Uterus (tissue), 4 donors: ENCODE measurements at places on chromosomes 6 and 20. TPM values are rescaled to one million over a fixed set of nuclear protein-coding genes. Genes with fewer than 3 reads are reported as not detected.
A peak's percentile ranks its signal among the peaks of the same experiment; 100 is the strongest.

Gene MAS1
- under 0.01 TPM for total RNA-seq

Gene TAAR2
- total RNA-seq, result not detected

Gene CST4
- total RNA-seq, result not detected

Gene RGS17
- not detected for total RNA-seq

Gene MCCD1
- not detected for total RNA-seq

Gene OSTM1
- 53.5 TPM for total RNA-seq

Gene ZNF831
- 0.28 TPM for total RNA-seq

Gene FILIP1
- total RNA-seq, result 15.0 TPM

DNA sequence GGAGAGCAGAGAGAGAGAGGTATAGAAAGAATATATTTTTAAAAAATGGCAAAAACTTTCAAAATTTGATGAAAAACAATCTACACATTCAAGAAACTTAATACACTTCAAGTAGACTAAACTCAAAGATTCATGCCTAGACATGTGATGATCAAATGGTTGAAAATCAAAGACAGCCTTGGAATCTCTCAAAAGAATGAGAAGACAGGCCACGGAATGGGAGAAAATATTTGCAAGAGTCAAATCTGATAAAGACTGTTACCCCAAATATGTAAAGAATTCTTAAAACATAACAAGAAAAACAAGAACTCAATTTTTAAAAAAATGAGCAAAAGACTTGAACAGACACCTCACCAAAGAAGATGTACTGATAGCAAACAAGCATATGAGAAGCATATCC lies 49.7 kb downstream of the THEMIS start:
- H3K4me3 ChIP-seq, result no peak overlapping the region
- no peaks in the 10 kb centered on the region for H3K27me3 ChIP-seq
- no peak for DNase-seq
- no peaks in the 10 kb centered on the region for H3K4me1 ChIP-seq

- no peaks in the 10 kb centered on the region for H3K4me1 ChIP-seq
- H3K4me3 ChIP-seq, result no peak overlapping the region
- no peak for DNase-seq
Observed at GRCh38 chr20:2871111-2871465, 2.2 kb upstream of the PTPRA start.

- H3K27ac ChIP-seq, result no peak overlapping the region
- no peaks in the 10 kb centered on the region for H3K36me3 ChIP-seq
- H3K27me3 ChIP-seq, result no peaks in the 10 kb centered on the region
- H3K4me3 ChIP-seq, result no peak overlapping the region
- no peaks in the 10 kb centered on the region for H3K4me1 ChIP-seq
- DNase-seq, result no peak
Observed at GRCh38 chr6:43035495-43036194, 14.2 kb downstream of the RRP36 start.

DNA sequence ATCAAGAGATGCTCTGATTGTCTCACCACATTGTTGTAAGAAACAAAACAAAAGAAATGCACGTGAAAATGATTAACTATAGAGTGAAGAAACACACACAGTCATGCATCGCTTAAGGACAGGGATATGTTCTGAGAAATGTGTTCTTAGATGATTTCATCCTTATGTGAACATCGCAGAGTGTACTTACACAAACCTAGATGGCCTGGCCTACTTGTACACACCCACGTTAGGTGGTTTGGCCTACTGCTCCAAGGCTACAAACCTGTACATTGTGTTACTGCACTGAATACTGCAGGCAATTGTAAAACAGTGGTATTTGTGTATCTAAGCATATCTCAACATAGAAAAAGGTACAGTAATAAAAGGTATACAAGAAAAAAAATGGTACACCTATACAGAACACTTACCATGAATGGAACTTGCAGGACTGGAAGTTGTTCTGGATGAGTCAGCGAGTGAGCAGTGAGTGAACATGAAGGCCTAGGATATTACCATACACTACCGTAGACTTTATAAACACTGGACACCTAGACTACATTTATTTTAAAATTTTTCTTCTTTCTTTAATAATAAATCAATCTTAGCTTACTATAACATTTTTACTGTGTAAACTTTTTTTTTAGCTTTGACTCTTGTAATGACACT lies 48.6 kb downstream of the FKBP5 start:
- no peak for DNase-seq
- no peaks in the 10 kb centered on the region for H3K4me1 ChIP-seq
- H3K27ac ChIP-seq, result no peak overlapping the region

GRCh38 chr6:4906293-4907276 lies 97.3 kb downstream of the RPP40 start:
- peak overlapping the region; percentile 9 for H3K27ac ChIP-seq
- no peaks in the 10 kb centered on the region for H3K36me3 ChIP-seq
- peaks cover 5% of the 10 kb centered on the region for H3K4me1 ChIP-seq
- no peaks in the 10 kb centered on the region for H3K27me3 ChIP-seq
- no peak overlapping the region for H3K4me3 ChIP-seq

- no peaks in the 10 kb centered on the region for H3K36me3 ChIP-seq
- no peak for DNase-seq
- H3K4me3 ChIP-seq, result no peak overlapping the region
Observed at GRCh38 chr20:43979576-43980105, 65.0 kb downstream of the TOX2 start.

GRCh38 chr6:105257340-105257739 lies 77.5 kb upstream of the POPDC3 start:
- H3K36me3 ChIP-seq, result no peaks in the 10 kb centered on the region
- no peaks in the 10 kb centered on the region for H3K4me1 ChIP-seq
- DNase-seq, result no peak
- no peaks in the 10 kb centered on the region for H3K27me3 ChIP-seq
- H3K27ac ChIP-seq, result no peak overlapping the region

DNA sequence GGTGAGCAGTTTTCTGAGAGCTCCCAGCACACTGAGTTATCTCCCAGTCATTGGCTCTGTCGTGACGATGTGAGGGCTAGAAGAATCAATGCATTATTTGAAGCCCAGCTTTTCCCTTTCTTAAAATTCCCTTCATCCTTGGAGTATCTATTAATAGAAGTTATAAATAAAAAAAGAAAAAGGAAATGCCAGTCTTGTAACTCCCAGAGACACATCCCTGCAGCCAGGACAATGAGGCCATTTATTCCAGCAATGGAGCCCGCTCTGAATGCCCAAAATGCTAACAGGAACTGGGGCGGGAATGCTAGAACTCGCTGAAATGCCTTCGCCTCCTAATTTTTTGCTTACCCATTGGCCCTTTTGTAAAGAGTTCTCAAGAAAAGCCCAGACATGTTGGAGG lies 305.8 kb downstream of the TFAP2C start:
- no peak overlapping the region for H3K27ac ChIP-seq
- no peak for DNase-seq
- peaks cover 8% of the 10 kb centered on the region for H3K27me3 ChIP-seq
- no peaks in the 10 kb centered on the region for H3K36me3 ChIP-seq
- H3K4me1 ChIP-seq, result no peaks in the 10 kb centered on the region

- peaks cover 6% of the 10 kb centered on the region for H3K4me1 ChIP-seq
- peak overlapping the region; percentile 93 for H3K27ac ChIP-seq
- H3K4me3 ChIP-seq, result no peak overlapping the region
- no peaks in the 10 kb centered on the region for H3K27me3 ChIP-seq
- DNase-seq, result no peak
Observed at GRCh38 chr6:31727034-31727716, 1.9 kb downstream of the DDAH2 start.

DNA sequence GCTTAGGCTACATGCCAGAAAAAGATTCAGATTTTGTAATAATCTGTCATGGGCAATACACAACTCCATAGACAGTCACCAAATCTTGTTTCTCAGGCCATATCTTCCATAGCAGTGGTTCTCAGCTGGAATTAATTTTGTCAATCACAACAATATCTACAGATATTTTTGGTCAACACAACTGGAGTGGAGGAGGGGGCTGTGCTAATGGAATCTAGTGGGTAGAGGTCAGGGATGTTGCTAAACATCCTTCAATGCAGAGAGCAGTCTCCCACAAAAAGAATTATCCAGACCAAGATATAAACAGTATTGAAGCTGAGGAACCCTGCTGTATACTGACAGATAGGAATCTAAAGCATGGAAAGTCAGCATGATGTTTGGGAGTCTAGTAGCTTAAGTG lies 174.6 kb downstream of the UBE3D start:
- H3K27me3 ChIP-seq, result no peaks in the 10 kb centered on the region
- no peak for DNase-seq
- H3K4me1 ChIP-seq, result no peaks in the 10 kb centered on the region
- H3K27ac ChIP-seq, result no peak overlapping the region

GRCh38 chr6:109051301-109052017 lies 43.2 kb downstream of the SESN1 start:
- H3K4me3 ChIP-seq, result no peak overlapping the region
- no peaks in the 10 kb centered on the region for H3K27me3 ChIP-seq
- DNase-seq, result no peak
- H3K4me1 ChIP-seq, result no peaks in the 10 kb centered on the region
- no peak overlapping the region for H3K27ac ChIP-seq
- H3K36me3 ChIP-seq, result no peaks in the 10 kb centered on the region

- no peak overlapping the region for H3K27ac ChIP-seq
- peaks cover 3% of the 10 kb centered on the region for H3K4me1 ChIP-seq
- no peak for DNase-seq
Observed at GRCh38 chr6:32050562-32050961, 12.3 kb downstream of the CYP21A2 start.

- H3K27me3 ChIP-seq, result no peaks in the 10 kb centered on the region
- no peaks in the 10 kb centered on the region for H3K36me3 ChIP-seq
- H3K4me3 ChIP-seq, result no peak overlapping the region
- DNase-seq, result no peak
- no peaks in the 10 kb centered on the region for H3K4me1 ChIP-seq
- peak overlapping the region; percentile 53 for H3K27ac ChIP-seq
Observed at GRCh38 chr6:90087106-90087833, 193.0 kb downstream of the GJA10 start.

DNA sequence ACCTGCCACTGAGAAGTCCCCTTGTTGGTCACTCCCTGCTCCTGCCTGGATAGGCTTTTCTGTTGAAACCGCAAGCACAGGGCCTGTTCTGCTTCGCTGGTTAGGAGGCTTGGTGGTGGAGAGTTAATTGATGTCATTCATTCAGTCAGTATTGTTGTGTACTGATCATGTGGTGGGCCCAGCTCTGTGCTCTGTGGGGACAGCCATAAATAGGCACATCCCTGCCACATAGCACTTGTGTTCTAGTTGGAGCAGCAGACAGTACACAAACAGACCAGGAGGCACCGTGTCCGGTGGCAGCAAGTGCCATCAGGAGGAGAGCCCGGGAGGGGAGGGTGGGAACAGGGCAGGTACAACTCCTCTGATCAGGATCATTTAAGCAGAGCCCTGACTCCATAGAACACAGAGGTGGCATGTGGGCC lies 155.2 kb upstream of the INSM1 start:
- no peaks in the 10 kb centered on the region for H3K4me1 ChIP-seq
- H3K36me3 ChIP-seq, result no peaks in the 10 kb centered on the region
- no peaks in the 10 kb centered on the region for H3K27me3 ChIP-seq

DNA sequence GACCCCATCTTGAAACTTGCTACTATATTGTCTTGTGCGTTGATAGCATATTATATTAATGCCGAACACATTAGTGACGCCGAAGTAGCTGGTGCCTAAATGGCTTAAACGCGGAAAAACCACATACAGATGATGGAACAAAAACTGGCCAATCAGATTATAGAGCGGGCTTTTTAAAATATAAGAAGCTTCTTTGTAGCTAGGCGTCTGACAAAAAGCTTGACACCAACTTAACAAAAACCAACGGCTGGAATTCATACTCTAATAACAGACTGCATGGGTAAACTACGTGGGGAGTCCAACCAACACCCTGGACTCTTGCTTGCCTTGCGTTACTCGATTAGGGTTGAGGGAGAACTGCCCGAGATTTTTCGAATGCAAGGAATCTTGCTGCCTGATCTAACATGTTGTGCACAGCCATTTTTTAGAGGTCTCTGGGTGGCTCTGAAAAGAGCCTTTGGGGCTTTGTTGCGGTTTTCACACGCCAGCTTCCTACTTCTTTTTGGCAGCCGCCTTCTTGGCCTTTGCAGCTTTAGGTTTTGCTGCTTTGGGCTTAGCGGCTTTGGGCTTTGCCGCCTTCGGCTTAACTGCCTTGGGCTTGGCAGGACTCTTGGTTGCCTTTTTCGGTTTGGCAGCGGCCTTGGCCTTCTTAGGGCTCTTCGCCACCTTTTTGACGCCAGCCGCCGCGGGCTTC lies 45.7 kb downstream of the OR2B2 start:
- peak overlapping the region; percentile 54 for H3K4me3 ChIP-seq
- DNase-seq, result no peak
- H3K36me3 ChIP-seq, result no peaks in the 10 kb centered on the region
- H3K4me1 ChIP-seq, result peaks cover 20% of the 10 kb centered on the region

DNA sequence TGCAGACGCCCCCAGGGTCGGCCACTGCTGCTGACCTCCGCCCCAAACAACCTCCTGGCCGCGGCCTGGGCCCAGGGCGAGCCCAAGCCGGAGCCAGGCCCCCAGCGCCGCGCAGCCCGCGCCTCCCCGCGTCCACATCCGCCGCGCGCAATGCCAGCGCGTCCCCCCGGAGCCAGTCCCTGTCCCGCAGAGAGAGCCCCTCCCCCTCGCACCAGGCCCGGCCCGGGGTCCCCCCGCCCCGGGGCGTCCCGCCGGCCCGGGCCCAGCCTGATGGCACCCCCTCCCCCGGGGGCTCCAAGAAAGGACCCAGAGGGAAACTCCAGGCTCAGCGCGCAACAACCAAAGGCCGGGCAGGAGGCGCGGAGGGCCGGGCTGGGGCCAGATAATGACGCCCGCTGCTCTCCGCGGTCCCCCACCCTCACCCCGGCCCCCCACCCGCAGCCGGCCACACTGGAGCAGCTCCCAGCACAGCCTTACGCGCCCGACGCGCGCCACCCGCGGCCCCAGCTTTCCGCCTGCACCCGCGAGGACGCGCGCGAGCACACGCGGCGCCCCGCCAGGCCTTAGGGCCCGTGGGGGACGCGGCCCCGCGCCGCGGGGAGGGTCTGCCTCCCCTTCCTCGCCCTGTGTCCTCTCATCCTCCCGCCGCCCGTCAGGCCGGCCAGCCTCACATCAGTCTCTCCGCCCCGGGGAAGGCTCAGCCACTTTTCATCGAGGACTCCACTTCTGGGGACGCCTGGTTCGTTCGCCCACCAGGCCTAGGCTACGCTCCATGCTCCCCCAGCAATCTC lies 12.9 kb upstream of the SLC22A7 start:
- H3K27ac ChIP-seq, result no peak overlapping the region
- H3K27me3 ChIP-seq, result no peaks in the 10 kb centered on the region
- no peaks in the 10 kb centered on the region for H3K4me1 ChIP-seq
- H3K4me3 ChIP-seq, result no peak overlapping the region

DNA sequence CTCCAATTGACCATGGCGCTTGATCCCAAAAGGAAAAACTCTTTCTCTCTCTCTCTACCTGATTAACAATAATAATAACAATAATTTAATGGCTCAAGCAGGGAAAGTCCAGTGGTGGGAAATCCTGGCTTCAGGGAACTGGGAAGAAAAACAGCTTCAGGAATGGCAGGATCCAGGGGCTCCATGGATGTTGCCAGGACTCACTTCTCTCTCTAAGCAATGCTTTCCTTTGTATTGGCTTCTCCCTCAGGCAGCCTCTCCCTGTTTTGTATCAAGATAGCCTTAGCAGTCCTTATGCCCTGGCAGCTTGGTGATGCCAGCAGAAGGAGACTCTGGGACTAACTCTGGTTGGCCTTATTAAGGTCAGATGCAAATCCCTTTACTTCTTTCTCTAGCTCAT lies 13.5 kb upstream of the PTGIS start:
- no peaks in the 10 kb centered on the region for H3K36me3 ChIP-seq
- peaks cover 32% of the 10 kb centered on the region for H3K4me1 ChIP-seq
- DNase-seq, result no peak
- no peaks in the 10 kb centered on the region for H3K27me3 ChIP-seq
- no peak overlapping the region for H3K4me3 ChIP-seq
- peak overlapping the region; percentile 95 for H3K27ac ChIP-seq
